ENCODE measurements at places on chromosomes 7 and 10.

GRCh38 chr10:19928936-19929335, 112.7 kb downstream of the PLXDC2 start:
- no peaks in the 10 kb centered on the region for H3K36me3 ChIP-seq
- peaks cover 34% of the 10 kb centered on the region for H3K4me1 ChIP-seq
- no peak for DNase-seq
- no peak overlapping the region for H3K4me3 ChIP-seq
- peak overlapping the region; percentile 59 for H3K27ac ChIP-seq
- no peaks in the 10 kb centered on the region for H3K27me3 ChIP-seq

DNA sequence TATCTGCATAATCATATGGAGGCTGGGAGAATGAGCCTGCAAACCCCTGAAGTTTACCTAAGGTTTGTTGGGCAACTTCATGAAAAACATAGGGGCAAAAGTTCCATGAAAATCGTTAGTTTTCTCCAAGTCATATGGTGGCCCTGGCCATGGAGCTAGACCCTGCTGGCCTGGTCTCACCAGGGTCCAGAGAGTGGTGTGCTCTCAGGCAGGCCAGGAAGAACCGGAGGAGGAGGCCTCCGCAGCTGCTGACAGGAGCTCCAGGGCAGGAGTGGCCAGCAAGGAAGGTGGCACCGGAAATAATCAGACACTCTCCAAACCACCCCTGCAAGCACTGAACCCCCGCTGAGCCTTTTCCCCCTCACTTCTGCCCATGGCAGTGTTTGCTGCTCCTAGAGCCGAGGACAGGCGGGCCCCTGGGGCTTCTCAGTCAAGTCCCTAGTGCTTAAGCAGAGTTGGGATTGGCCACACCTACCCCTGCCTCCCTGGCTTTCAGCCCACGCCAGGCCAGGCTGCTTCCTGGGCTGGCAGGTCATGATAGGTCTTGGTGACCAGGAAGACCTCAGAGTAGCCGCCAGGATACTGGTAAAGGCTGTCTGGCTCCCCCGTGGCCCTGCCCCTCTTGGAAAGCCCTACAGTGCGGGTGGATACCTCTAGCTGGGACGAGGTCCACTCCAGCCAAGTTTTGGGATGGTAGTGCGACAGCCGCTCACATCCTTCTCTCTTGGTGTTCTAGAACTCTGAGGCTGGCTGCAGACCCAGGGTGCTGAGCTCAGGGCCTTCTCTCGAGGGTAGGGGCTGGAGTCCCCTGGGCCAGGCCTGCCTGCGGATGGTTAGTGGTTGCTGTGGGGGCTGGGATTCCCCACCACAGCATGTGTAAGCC, 242.8 kb downstream of the MGMT start:
- H3K27me3 ChIP-seq, result no peaks in the 10 kb centered on the region
- no peaks in the 10 kb centered on the region for H3K4me1 ChIP-seq
- no peak overlapping the region for H3K4me3 ChIP-seq
- no peaks in the 10 kb centered on the region for H3K36me3 ChIP-seq
- no peak overlapping the region for H3K27ac ChIP-seq

GRCh38 chr7:6276911-6277408, 4.5 kb upstream of the CYTH3 start:
- no peak overlapping the region for H3K27ac ChIP-seq
- H3K27me3 ChIP-seq, result no peaks in the 10 kb centered on the region
- H3K36me3 ChIP-seq, result no peaks in the 10 kb centered on the region
- peaks cover 5% of the 10 kb centered on the region for H3K4me1 ChIP-seq
- DNase-seq, result no peak

DNA sequence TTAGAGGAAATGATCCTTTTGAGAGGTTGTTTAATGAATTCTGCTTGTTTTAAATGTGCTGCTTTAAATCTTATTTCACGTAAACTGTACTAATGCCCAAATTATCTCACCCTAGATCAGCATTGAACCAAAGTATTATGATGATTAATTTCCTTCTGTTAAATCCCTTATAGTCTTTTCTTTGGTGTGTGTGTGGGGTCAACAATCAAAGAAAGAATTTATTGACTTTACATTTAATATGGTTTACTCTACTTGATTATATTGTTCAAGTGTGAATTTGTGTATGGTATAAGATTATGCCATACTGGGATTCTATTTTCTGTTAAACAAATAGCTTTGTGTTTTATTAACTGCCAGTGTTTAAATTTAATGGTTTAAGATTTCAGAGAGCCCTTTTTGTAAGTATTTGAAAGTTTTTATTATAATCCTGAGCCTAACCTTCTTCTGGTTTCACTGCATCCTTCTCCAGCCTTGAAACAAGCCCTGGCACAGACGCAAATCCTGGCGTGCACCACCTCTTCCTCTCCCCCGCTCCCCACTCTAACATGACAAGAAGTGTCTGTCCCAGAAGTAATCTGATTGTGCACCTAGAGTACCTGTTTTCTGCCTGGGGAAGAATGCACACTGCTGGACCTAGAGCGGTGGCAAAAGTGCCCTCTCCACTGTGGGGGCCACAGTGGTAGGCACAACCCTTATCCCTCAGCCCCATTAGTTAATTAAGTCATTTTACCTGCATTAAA, 70.6 kb downstream of the KAT6B start:
- H3K27ac ChIP-seq, result no peak overlapping the region
- H3K4me3 ChIP-seq, result no peak overlapping the region
- DNase-seq, result no peak
- no peaks in the 10 kb centered on the region for H3K36me3 ChIP-seq

- no peaks in the 10 kb centered on the region for H3K27me3 ChIP-seq
- H3K4me1 ChIP-seq, result no peaks in the 10 kb centered on the region
- H3K4me3 ChIP-seq, result no peak overlapping the region
- no peak overlapping the region for H3K27ac ChIP-seq
- H3K36me3 ChIP-seq, result no peaks in the 10 kb centered on the region
These were observed 225.9 kb downstream of the EMX2 start for GRCh38 chr10:117768333-117769042.

DNA sequence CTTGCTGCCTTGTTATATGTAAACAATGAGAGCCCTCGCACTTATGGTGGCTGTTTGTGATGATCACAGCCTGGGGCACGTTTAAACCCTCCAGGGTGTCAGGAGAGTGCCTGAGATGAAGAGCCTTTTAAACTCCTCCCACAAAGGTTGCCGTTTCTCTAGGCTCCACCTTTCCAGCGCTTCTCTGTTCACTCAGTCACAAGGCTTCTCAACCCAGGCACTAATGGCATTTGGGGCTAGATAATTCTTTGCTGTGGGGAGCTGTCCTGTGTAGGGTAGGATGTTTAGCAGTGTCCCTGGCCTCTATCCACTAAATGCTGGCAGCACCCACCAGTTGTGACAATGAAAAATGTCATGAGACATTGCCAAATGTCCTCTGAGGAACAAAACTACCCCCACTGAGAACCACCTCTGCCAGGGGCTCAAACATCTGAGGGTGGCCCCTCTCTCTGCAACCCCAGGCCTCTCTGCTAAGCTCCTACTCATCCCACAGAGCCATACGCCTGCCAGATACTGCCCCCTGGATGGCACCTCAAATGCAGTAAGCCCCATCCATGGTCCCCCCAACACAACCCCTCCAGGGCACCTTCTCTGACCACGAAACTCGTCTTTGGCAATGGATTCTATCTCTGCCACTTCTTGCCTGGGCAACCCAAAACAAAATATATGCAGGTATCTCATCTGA, 144.3 kb upstream of the ZMIZ1 start:
- peaks cover 31% of the 10 kb centered on the region for H3K4me1 ChIP-seq
- H3K27me3 ChIP-seq, result no peaks in the 10 kb centered on the region
- H3K4me3 ChIP-seq, result no peak overlapping the region

DNA sequence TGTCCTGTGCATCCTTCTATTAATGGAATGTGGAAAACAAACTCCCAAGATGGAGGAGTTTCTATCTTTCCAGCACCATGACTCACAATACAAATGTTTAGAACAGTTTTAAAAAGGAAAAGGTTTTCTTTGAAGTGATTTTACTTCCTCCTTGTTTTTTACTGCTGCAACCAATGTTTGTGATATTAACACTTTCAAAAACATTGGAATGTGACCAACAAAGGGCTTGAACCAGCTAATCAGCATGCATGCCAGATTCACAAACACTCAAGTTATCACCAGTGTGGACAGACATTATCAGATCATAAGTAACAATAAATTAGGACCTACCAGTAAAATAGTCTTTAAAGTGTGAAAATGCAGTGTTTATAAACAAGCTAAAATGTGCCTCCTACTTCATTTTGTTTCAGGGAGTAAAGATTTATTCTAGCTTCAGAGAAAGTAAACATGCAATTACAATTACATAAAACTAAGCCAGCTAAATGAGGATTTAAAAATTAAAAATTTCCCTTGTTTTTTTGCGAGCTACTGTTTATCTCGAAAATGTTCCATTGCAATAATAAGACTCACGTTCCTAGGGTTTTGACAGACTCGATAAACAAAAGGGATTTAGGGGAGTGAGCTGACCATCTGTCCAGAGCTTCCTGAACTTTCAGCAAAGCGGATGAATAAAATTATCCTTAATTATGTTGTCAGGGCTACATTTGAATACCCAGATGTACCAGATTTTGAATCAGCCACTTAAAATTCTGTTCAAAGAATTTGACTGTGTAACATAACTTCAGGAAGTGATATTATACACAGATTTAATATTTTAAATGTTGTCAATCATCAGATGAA, 29.8 kb downstream of the CPVL start:
- no peaks in the 10 kb centered on the region for H3K27me3 ChIP-seq
- H3K4me1 ChIP-seq, result peaks cover 32% of the 10 kb centered on the region
- peak overlapping the region; percentile 69 for H3K27ac ChIP-seq
- no peaks in the 10 kb centered on the region for H3K36me3 ChIP-seq
- H3K4me3 ChIP-seq, result no peak overlapping the region
- DNase-seq, result no peak

DNA sequence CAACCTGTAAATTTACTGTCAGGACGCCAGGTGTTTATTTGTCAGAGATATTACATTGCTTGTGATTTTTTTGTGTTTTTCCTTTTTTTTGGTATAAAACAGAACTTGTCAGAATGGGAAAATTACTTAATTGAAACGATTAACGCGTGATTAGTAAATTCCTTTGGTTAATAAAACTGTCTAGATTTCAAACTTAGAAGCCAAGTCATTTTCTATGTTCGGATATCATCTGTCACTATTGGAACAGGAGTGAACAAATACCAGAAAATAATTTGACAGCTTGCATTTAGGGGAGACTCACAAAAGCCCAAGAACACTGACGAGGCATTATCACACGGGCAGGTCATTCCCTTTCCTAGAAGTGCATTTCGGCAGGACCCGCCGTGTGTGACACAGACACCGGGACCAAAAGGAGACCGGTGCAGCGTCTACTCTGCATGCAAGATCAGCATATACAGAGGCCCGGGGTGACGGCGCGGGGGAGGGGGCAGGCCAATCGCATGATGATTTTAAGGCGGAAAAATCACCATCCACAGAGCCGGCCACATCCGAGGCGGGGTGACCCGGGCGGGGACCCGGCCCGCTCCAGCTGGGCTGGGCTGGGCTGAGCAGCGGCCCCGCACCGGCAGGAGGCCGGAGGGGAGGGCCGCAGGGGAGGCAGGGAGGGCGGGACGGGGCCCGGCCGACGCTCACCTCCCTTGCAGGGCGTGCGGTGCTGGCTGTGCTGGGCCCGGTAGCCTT, 841 bp downstream of the GLUD1 start:
- no peaks in the 10 kb centered on the region for H3K36me3 ChIP-seq
- H3K27ac ChIP-seq, result peak overlapping the region; percentile 94
- peak overlapping the region; percentile 92 for H3K4me3 ChIP-seq
- no peaks in the 10 kb centered on the region for H3K27me3 ChIP-seq

DNA sequence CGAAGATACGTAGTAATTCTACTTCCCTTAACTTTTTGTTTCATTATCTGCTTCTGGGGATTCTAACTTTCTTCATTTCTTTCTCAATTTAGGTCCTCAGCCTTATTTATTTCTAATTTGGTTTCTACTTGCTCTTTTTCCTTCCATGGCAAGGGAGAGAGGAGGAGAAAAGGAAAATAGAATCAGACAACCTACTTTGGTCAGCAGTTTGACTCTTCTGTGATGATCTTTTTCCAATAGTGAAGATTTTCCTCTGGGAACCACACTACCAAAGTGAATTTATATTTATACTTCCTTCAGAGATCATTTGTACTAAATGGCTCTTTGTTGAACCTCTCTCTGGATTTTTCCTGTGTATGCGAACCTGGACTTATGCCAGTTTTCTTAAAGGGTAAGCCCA, 90.2 kb downstream of the TMEM26 start:
- no peak for DNase-seq
- H3K36me3 ChIP-seq, result no peaks in the 10 kb centered on the region
- no peak overlapping the region for H3K27ac ChIP-seq
- H3K4me3 ChIP-seq, result no peak overlapping the region

GRCh38 chr10:60351191-60351853, 38.4 kb downstream of the ANK3 start:
- H3K27me3 ChIP-seq, result no peaks in the 10 kb centered on the region
- no peak for DNase-seq
- no peak overlapping the region for H3K27ac ChIP-seq
- H3K4me1 ChIP-seq, result no peaks in the 10 kb centered on the region
- H3K4me3 ChIP-seq, result no peak overlapping the region
- no peaks in the 10 kb centered on the region for H3K36me3 ChIP-seq

- no peak overlapping the region for H3K27ac ChIP-seq
- H3K36me3 ChIP-seq, result no peaks in the 10 kb centered on the region
These were observed 16.7 kb upstream of the C10orf95 start for GRCh38 chr10:102467971-102468438.

- H3K27me3 ChIP-seq, result no peaks in the 10 kb centered on the region
- no peaks in the 10 kb centered on the region for H3K36me3 ChIP-seq
- no peaks in the 10 kb centered on the region for H3K4me1 ChIP-seq
- no peak overlapping the region for H3K27ac ChIP-seq
These were observed 7.0 kb downstream of the C10orf67 start for GRCh38 chr10:23337616-23338015.

DNA sequence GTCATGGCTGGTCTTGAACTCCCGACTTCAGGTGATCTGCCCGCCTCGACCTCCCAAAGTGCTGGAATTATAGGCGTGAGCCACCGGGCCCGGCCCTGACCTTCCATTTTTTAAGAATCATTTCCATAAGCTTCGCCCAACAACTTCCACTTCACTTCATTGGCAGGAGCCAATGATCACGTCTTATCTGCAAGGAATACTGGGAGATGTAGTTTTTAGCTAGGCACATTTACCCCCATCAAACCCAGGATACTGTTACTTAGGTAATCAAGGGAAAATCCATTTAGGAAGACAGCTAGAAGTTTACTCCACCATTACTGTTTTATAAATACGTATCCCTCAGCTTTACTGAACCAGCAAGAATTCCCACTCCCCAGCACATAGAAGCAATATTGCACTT, 3.4 kb upstream of the CDK13 start:
- no peak overlapping the region for H3K27ac ChIP-seq
- no peak overlapping the region for H3K4me3 ChIP-seq
- no peaks in the 10 kb centered on the region for H3K27me3 ChIP-seq
- no peak for DNase-seq
- no peaks in the 10 kb centered on the region for H3K36me3 ChIP-seq

All from esophagus squamous epithelium (tissue), 5 donors.